ENCODE measurements at places on chromosomes 5 and 9.

- no peak overlapping the region for H3K4me3 ChIP-seq
- H3K27ac ChIP-seq, result no peak overlapping the region
- H3K36me3 ChIP-seq, result no peaks in the 10 kb centered on the region
- H3K27me3 ChIP-seq, result peaks cover 4% of the 10 kb centered on the region
- no peaks in the 10 kb centered on the region for H3K4me1 ChIP-seq
Measured at GRCh38 chr5:168211936-168212335, 79.5 kb upstream of the WWC1 start.

GRCh38 chr9:19429595-19429994, 20.8 kb downstream of the ACER2 start:
- no peaks in the 10 kb centered on the region for H3K27me3 ChIP-seq
- no peaks in the 10 kb centered on the region for H3K4me1 ChIP-seq
- peaks cover 2% of the 10 kb centered on the region for H3K36me3 ChIP-seq
- no peak overlapping the region for H3K4me3 ChIP-seq

- H3K4me1 ChIP-seq, result peaks cover 8% of the 10 kb centered on the region
- peaks cover 49% of the 10 kb centered on the region for H3K36me3 ChIP-seq
- no peaks in the 10 kb centered on the region for H3K27me3 ChIP-seq
- no peak overlapping the region for H3K4me3 ChIP-seq
- no peak for DNase-seq
Measured at GRCh38 chr5:146466521-146467349, 19.6 kb downstream of the TCERG1 start.

- peaks cover 22% of the 10 kb centered on the region for H3K4me1 ChIP-seq
- no peak overlapping the region for H3K4me3 ChIP-seq
- H3K36me3 ChIP-seq, result peaks cover 75% of the 10 kb centered on the region
- H3K27ac ChIP-seq, result no peak overlapping the region
Measured at GRCh38 chr9:21852754-21853153, 50.3 kb downstream of the MTAP start.

DNA sequence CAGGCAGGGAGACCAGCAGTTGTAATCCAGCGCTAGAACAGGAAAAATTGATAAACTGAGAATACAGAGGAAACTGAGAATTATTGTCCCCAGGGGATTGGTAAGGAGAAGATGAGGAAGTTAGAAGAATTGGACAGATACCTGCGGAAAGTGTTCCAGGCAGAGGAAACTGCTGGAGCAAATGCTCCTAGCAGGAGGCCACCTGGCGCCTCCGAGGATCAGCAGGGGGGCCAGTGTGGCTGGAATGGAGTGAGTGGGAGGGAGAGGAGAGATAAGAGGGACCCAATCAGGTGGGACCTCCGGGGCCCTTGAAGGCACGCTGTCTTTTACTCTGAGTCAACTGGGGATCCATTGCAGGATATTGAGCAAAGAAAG, 695 bp upstream of the ANXA6 start:
- H3K36me3 ChIP-seq, result peaks cover 35% of the 10 kb centered on the region
- peak overlapping the region; percentile 98 for H3K4me3 ChIP-seq
- H3K27ac ChIP-seq, result peak overlapping the region; percentile 95

GRCh38 chr9:32502464-32502863, 23.5 kb downstream of the RIGI start:
- H3K27ac ChIP-seq, result no peak overlapping the region
- peaks cover 26% of the 10 kb centered on the region for H3K36me3 ChIP-seq
- no peak for DNase-seq
- H3K4me3 ChIP-seq, result no peak overlapping the region

DNA sequence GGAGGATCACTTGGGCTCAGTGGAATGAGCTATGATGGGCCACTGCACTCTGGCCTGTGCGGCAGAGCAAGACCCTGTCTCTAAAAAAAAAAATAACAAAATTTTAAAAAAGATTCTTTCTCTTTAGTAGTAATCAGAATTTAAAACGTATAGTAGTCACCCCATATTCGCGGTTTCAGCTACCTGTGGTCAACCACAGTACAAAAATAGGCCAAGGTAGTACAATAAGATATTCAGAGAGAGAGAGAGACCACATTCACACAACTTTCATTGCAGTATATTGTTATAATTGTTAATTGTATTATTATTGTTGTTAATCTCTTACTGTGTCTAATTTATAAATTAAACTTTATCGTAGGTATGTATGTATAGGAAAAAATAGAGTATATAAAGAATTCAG, 18.7 kb downstream of the INIP start:
- no peaks in the 10 kb centered on the region for H3K27me3 ChIP-seq
- H3K4me1 ChIP-seq, result peaks cover 25% of the 10 kb centered on the region
- H3K27ac ChIP-seq, result no peak overlapping the region
- no peak overlapping the region for H3K4me3 ChIP-seq
- DNase-seq, result peak; percentile 34

DNA sequence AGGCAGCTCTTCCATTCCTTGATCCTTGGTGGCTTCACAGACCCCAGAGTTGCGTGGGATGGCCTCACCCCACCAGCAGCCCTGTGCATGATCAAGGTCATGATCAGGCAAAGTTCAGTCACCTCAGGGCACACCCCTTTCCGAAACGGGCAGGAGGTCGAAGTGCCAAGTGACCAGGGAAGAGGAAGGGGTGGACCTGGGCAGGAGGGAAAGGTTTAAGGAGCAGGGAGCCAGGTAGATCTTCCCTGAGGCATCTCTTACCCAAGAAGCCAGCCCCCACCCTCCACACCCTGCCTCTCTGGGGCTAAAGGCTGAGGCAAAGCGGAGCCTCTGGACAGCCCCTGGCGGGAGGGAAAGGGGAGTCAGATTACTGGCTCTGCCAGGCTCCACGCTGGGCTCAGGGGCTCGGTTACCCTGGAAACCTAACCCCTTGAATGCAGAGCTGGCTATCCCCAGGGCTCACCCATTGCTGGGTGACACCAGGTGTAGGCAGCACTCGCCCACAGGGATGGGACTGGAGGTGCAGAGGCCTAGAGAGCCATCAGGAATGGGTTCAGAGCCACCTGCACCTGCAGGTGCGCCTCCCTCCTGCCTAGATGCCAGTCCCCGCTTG, 3.6 kb downstream of the MGAT4B start:
- peaks cover 11% of the 10 kb centered on the region for H3K36me3 ChIP-seq
- H3K4me3 ChIP-seq, result no peak overlapping the region
- peaks cover 4% of the 10 kb centered on the region for H3K27me3 ChIP-seq
- H3K27ac ChIP-seq, result no peak overlapping the region
- peaks cover 29% of the 10 kb centered on the region for H3K4me1 ChIP-seq
- DNase-seq, result no peak

GRCh38 chr5:148864113-148864841, 37.9 kb downstream of the ADRB2 start:
- no peak for DNase-seq
- no peaks in the 10 kb centered on the region for H3K4me1 ChIP-seq
- no peaks in the 10 kb centered on the region for H3K36me3 ChIP-seq
- H3K4me3 ChIP-seq, result no peak overlapping the region
- no peak overlapping the region for H3K27ac ChIP-seq
- peaks cover 9% of the 10 kb centered on the region for H3K27me3 ChIP-seq

- H3K27ac ChIP-seq, result no peak overlapping the region
- peaks cover 18% of the 10 kb centered on the region for H3K27me3 ChIP-seq
- H3K4me3 ChIP-seq, result no peak overlapping the region
- no peak for DNase-seq
- H3K36me3 ChIP-seq, result no peaks in the 10 kb centered on the region
Measured at GRCh38 chr9:98908897-98909634, 34.6 kb upstream of the COL15A1 start.

DNA sequence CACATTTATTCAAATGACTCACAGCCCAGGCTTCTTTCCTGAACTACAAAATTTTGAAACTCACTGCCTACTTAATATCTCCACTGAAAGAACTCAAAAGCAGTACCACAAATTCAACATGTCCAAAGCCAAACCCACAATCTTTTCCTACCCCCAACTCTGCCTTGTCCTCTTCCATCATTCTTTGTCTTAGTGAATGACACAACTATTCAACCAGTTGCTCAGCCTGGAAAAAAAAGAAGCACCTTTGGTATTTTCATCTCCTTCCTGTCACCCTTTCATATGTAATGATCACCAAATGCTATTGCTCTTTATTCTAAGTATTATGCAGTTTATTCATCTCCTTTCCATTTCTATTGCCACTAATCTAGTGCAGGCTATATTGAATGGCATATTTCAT, 216.3 kb downstream of the TMEM232 start:
- no peak overlapping the region for H3K27ac ChIP-seq
- H3K4me3 ChIP-seq, result no peak overlapping the region
- no peak for DNase-seq
- no peaks in the 10 kb centered on the region for H3K36me3 ChIP-seq
- no peaks in the 10 kb centered on the region for H3K4me1 ChIP-seq

GRCh38 chr9:131432597-131433301, 38.9 kb downstream of the PRRC2B start:
- no peak for DNase-seq
- no peak overlapping the region for H3K4me3 ChIP-seq
- H3K4me1 ChIP-seq, result peaks cover 27% of the 10 kb centered on the region
- no peaks in the 10 kb centered on the region for H3K27me3 ChIP-seq

DNA sequence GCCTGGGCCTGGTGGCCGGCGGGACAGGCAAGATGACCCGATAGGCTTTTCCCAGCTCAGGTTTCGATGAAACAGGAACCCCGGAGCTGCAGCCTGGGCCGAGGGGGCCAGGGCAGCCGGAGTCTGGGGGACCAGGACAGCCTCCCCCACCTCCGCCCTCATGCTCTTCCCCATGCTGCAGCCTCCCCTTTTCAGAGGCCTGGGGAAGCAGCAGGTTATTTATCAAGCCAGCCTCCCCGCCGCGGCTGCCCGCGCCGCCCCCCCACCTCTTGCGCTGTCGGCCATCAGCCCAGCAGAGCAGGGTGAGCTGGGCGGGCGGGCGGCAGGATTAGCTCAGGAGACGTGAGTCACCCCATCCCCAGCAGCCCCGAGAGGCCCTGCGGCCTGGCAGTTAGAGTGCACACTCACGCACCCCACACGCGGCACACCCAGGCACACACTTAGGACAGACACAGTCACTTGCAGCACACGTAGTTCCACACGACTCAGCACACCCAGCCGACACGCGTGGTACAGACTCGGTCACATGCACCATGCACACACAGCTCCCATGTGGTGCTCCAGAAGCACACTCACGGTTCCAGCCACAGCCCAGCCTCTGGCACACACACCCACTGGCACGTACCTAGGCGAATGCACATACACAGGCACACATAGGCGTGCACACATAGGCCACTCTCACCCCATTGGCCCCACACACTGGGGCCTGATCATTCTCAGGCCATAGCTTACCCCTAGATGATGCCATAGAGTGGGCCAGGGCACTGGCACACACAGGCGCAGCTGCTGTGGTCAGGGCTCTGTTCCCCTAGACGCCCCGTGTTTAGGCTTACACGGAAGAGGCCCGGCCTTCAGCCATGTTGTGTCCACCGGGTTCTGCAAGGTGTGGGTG, 13.0 kb downstream of the CXXC5 start:
- peaks cover 78% of the 10 kb centered on the region for H3K27me3 ChIP-seq
- H3K36me3 ChIP-seq, result no peaks in the 10 kb centered on the region
- DNase-seq, result no peak
- no peak overlapping the region for H3K27ac ChIP-seq
- peaks cover under 1% of the 10 kb centered on the region for H3K4me1 ChIP-seq

GRCh38 chr9:21611891-21612290, 129.8 kb upstream of the IFNE start:
- peak overlapping the region; percentile 68 for H3K27ac ChIP-seq
- peaks cover 51% of the 10 kb centered on the region for H3K4me1 ChIP-seq
- DNase-seq, result peak; percentile 60
- no peaks in the 10 kb centered on the region for H3K27me3 ChIP-seq
- peak overlapping the region; percentile 37 for H3K4me3 ChIP-seq
- peaks cover 4% of the 10 kb centered on the region for H3K36me3 ChIP-seq

All from activated naive CD4-positive, alpha-beta T cell treated with anti-CD3 and anti-CD28 coated beads, Interleukin-2, amount 10 ng/mL, durations not matched to agents 7 days and 5 days (primary cell).